ENCODE measurements at places on chromosomes 4 and X. TPM values are rescaled to one million over a fixed set of nuclear protein-coding genes. Genes with fewer than 3 reads are reported as not detected.

DNA sequence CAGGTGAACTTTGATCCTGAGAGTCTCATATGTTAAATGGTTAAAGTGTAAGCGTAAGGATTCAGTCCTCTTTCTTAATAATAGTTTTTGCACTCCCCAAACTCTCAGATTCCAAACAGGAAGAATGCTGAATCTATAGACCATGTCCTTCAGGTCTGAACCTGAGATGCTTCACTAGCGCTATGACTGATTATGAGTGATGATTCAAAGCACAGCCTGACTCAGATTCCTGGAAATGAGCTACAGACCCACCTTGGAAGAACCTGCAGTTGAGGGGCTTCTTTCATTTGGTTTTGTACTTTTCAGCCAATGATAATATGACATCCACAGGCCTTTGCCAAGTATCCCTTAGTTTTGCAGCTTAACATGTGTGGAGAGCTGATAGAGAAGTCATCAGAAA lies 1.4 kb downstream of the EDNRA start:
- DNase-seq, result no peak
- no peaks in the 10 kb centered on the region for H3K27me3 ChIP-seq
- H3K36me3 ChIP-seq, result no peaks in the 10 kb centered on the region
- peaks cover 11% of the 10 kb centered on the region for H3K4me1 ChIP-seq

GRCh38 chr4:10664408-10664807 lies 20.2 kb downstream of the CLNK start:
- no peaks in the 10 kb centered on the region for H3K36me3 ChIP-seq
- DNase-seq, result no peak
- no peaks in the 10 kb centered on the region for H3K27me3 ChIP-seq

The TBX22 gene
- not detected for polyA plus RNA-seq

The TIGD4 gene
- 0.40 TPM for polyA plus RNA-seq

The MAGEA10 gene
- not detected for polyA plus RNA-seq

- H3K27me3 ChIP-seq, result no peaks in the 10 kb centered on the region
- no peaks in the 10 kb centered on the region for H3K4me1 ChIP-seq
- H3K27ac ChIP-seq, result no peak overlapping the region
- no peak overlapping the region for H3K4me3 ChIP-seq
- no peak for DNase-seq
Observed at GRCh38 chrX:51975811-51976210, 82.4 kb downstream of the MAGED1 start.
